ENCODE measurements at places on chromosomes 4 and X. TPM values are rescaled to one million over a fixed set of nuclear protein-coding genes. Genes with fewer than 3 reads are reported as not detected.

- no peak overlapping the region for H3K4me3 ChIP-seq
- H3K4me1 ChIP-seq, result peaks cover 62% of the 10 kb centered on the region
- no peak overlapping the region for H3K27ac ChIP-seq
Observed at GRCh38 chr4:98516042-98516440, 142.4 kb downstream of the TSPAN5 start.

The TCEAL5 gene
- total RNA-seq, result not detected

DNA sequence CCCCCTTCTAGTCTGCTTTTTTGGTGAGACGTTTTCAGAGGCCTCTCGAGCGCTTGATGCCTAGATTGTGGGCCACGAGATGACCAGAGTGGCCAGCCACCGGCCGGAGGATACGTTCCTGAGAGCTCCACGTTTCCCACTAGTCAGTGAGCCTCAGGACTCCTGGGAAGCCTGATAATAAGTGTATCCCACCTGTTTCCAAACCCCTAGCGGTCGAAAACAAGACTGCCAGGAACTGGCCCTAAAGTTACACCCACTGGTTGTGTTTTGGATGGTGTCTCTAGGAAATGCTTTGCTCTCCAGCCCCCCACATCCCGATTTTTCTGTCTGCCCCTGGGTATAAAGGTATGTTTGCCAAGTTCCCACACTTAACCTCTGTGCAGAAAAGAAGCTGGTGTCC is 4.6 kb upstream of the RS1 start:
- H3K27ac ChIP-seq, result no peak overlapping the region
- H3K27me3 ChIP-seq, result no peaks in the 10 kb centered on the region

The SERPINA7 gene
- total RNA-seq, result not detected

The UGT2A2 gene
- total RNA-seq, result not detected

The PHEX gene
- total RNA-seq, result 3.0 TPM

DNA sequence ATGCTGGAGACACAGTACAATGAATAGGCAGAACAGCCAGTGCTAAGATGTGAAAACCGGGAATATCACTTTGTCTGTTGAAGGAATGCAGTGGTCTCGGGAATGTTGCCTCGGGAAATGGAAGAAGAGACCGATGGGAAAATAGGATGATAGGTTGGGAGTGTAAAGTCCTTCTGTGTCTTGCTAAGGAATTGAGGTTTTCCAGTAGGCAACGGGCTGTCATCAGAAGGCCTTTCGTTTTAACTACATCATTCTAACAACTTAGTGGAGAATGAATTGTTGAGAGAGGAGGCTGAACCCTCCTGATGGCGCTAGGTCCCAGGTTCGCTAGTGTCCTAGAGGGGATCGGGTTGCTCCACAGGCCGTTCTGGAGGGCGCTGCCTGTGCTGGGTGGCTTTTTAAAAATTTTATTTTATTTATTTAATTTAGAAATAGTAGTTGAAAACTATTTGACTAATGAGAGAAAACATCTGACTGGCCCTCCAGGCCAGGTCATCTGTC is 730 bp downstream of the VBP1 start:
- peaks cover 7% of the 10 kb centered on the region for H3K36me3 ChIP-seq
- DNase-seq, result peak; percentile 25
- peaks cover 19% of the 10 kb centered on the region for H3K4me1 ChIP-seq
- peak overlapping the region; percentile 92 for H3K27ac ChIP-seq
- peak overlapping the region; percentile 98 for H3K4me3 ChIP-seq

DNA sequence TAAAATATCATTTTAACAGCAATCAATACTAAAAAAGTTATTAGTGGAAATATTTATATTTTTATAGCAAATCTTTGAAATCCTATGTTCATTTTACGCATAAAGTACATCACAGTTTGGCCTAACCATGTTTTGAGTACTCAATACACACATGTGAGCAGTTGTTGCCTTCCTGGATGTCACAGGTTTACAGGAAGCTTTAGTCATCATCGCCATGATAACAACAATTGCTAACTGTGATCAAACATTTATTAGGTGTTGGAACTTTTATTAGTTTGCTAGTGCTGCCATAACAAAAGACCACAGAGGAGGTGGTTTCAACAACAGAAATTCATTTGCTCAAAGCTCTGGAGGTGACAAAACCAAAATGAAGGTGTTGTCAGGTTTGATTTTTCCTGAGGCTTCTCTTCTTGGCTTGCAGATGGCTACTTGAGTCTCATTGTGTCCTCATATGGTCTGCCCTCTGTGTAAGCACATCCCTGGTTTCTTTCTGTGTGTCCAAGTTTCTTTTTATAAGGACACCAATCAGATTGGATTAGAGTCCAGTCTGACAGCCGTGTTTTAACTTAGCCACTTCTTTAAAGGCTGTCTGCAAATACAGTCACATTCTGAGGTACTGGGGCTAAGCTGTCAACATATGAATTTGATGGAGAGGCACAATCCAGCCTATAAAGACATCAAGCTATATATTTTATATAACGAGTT is 43.1 kb upstream of the BOD1L1 start:
- peaks cover 12% of the 10 kb centered on the region for H3K27me3 ChIP-seq
- no peak for DNase-seq
- H3K36me3 ChIP-seq, result no peaks in the 10 kb centered on the region
- no peak overlapping the region for H3K4me3 ChIP-seq

The C4orf36 gene
- total RNA-seq, result not detected

The ASB12 gene
- not detected for total RNA-seq

- no peak overlapping the region for H3K27ac ChIP-seq
- H3K27me3 ChIP-seq, result no peaks in the 10 kb centered on the region
- no peak for DNase-seq
- H3K36me3 ChIP-seq, result no peaks in the 10 kb centered on the region
Observed at GRCh38 chr4:77194989-77195388, 38.0 kb downstream of the CCNG2 start.

The GDPD2 gene
- not detected for total RNA-seq

- H3K27me3 ChIP-seq, result no peaks in the 10 kb centered on the region
- no peak for DNase-seq
- H3K36me3 ChIP-seq, result no peaks in the 10 kb centered on the region
- no peak overlapping the region for H3K4me3 ChIP-seq
- no peaks in the 10 kb centered on the region for H3K4me1 ChIP-seq
Observed at GRCh38 chr4:178953447-178954120, 1511.3 kb upstream of the AGA start.

DNA sequence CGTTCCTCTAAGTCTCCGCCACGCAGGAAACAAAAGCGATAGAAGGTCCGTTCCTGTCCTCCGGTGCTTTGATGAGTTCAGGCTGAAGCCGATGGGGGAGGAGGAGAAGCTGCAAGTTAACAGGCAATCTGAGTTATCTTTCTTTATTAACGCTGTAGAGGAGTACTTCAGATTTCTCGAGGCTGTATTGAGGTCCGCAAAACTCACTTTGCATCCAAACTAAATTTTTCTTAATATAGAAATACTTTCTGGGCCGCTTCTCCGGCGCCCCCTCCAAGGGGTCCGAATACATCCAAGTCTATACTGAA is 395 bp upstream of the SOWAHB start:
- peak overlapping the region; percentile 45 for H3K4me3 ChIP-seq
- H3K36me3 ChIP-seq, result no peaks in the 10 kb centered on the region
- no peak for DNase-seq

The CD40LG gene
- total RNA-seq, result 123 TPM

GRCh38 chr4:163113921-163114713 is 52.6 kb downstream of the NAF1 start:
- H3K4me3 ChIP-seq, result no peak overlapping the region
- H3K36me3 ChIP-seq, result peaks cover 31% of the 10 kb centered on the region
- no peak overlapping the region for H3K27ac ChIP-seq

The GRSF1 gene
- total RNA-seq, result 96.8 TPM

- H3K27me3 ChIP-seq, result peaks cover 29% of the 10 kb centered on the region
- no peaks in the 10 kb centered on the region for H3K4me1 ChIP-seq
- H3K4me3 ChIP-seq, result no peak overlapping the region
Observed at GRCh38 chr4:105587841-105588240, 35.4 kb downstream of the ARHGEF38 start.

GRCh38 chr4:56871371-56871866 is 36.3 kb upstream of the REST start:
- H3K36me3 ChIP-seq, result no peaks in the 10 kb centered on the region
- H3K27ac ChIP-seq, result no peak overlapping the region
- H3K4me1 ChIP-seq, result peaks cover 7% of the 10 kb centered on the region
- H3K4me3 ChIP-seq, result no peak overlapping the region

GRCh38 chr4:39655876-39656275 is 17.2 kb upstream of the SMIM14 start:
- no peak overlapping the region for H3K27ac ChIP-seq
- H3K36me3 ChIP-seq, result no peaks in the 10 kb centered on the region
- H3K4me1 ChIP-seq, result peaks cover 4% of the 10 kb centered on the region
- H3K4me3 ChIP-seq, result no peak overlapping the region
- DNase-seq, result no peak
- no peaks in the 10 kb centered on the region for H3K27me3 ChIP-seq

DNA sequence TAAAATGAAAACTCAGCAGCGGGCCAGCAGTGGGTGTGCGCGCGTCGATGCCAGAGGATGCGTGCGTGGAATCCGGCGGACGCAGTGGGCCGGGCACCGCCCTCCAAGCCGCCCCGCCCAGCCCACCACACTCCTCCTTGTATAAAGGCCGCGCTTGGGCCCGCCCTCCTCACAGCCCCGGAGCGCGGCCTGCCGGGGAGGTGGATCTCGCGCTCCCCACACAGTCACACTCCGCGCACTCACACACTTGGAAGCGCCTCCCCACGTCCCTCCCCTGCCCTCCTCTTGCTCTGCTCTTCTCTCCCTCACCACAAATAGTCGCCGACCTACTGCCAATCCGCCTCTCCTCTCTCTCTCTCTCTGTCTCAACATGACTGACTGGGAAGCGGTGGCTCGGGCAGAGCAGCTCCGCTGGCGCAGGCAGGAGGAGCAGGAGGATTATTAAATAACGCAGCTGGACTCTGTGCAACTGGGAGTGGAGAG is at the start of gene CCSER1:
CCSER1 (plus strand) TSS at position 172 of the 483 bp plus-strand sequence.
- no peaks in the 10 kb centered on the region for H3K36me3 ChIP-seq
- peaks cover 40% of the 10 kb centered on the region for H3K27me3 ChIP-seq
- H3K4me3 ChIP-seq, result peak within 1 kb of the TSS; percentile 76
- H3K4me1 ChIP-seq, result peaks cover 16% of the 10 kb centered on the region
- peak within 1 kb of the TSS; percentile 32 for H3K27ac ChIP-seq
- peak; percentile 61 for DNase-seq

The RBMXL3 gene
- not detected for total RNA-seq

- no peak overlapping the region for H3K4me3 ChIP-seq
- no peaks in the 10 kb centered on the region for H3K4me1 ChIP-seq
- H3K36me3 ChIP-seq, result no peaks in the 10 kb centered on the region
Observed at GRCh38 chr4:121462660-121463261, 81.9 kb upstream of the QRFPR start.

DNA sequence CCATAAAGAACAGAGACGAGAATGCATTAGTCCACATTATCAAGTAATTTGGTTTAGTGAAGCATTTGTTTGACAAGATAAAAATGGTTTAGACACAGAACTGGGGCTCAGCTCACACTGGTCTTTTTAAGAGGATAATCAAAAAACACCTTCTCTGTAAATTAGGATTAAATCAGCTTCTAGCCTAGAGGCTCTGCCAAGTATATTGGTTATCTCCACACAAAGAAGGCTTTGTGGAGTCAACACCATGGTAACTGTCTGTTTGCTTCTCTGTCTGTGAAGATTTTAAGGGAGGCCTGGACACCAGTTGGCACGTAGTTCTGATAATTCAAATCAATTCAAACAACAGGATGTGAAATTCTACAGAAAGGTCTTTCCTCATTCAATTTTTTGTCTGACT is 687.0 kb downstream of the DMD start:
- H3K27ac ChIP-seq, result no peak overlapping the region
- no peaks in the 10 kb centered on the region for H3K27me3 ChIP-seq
- H3K4me3 ChIP-seq, result no peak overlapping the region
- no peaks in the 10 kb centered on the region for H3K4me1 ChIP-seq
- no peaks in the 10 kb centered on the region for H3K36me3 ChIP-seq

- no peak overlapping the region for H3K27ac ChIP-seq
- no peak for DNase-seq
- H3K4me3 ChIP-seq, result no peak overlapping the region
- H3K4me1 ChIP-seq, result no peaks in the 10 kb centered on the region
- peaks cover 10% of the 10 kb centered on the region for H3K27me3 ChIP-seq
Observed at GRCh38 chr4:164894702-164895101, 17.7 kb downstream of the APELA start.

The TMPRSS11E gene
- 0.07 TPM for total RNA-seq

The ARR3 gene
- not detected for total RNA-seq

The SMIM9 gene
- total RNA-seq, result not detected

DNA sequence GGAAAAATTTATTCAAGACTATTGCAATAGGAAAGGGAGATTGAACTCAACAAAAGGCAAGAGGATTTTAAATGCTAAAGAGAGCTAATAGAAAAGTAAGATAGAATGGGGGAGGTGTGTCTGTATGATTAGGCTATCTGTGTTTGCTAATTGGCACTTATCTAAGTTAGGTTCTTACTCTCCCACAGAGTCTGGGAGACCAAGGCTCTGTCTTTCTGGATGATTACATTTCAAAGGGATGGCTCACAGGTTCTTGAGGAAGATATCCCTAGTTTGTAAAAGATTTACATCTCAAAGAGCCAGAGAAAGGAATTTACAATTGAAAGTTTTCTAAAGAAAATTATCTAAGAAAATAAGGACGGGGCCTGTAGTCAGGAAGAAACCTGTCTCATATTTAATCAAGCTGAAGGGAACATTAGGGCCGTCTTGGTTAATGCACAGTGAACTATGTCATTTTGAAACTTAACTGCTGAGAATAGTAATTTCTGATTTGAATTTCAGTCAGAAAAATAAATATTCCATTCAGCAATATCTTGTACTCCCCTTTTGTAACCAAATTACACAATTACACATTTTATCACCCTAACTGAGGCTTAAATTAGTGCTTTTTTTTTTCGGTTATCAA is 75.8 kb downstream of the MAGEB10 start:
- H3K27me3 ChIP-seq, result no peaks in the 10 kb centered on the region
- DNase-seq, result no peak
- no peak overlapping the region for H3K4me3 ChIP-seq
- H3K4me1 ChIP-seq, result no peaks in the 10 kb centered on the region

- no peak for DNase-seq
- H3K27ac ChIP-seq, result no peak overlapping the region
- H3K4me3 ChIP-seq, result no peak overlapping the region
- no peaks in the 10 kb centered on the region for H3K27me3 ChIP-seq
- no peaks in the 10 kb centered on the region for H3K4me1 ChIP-seq
- no peaks in the 10 kb centered on the region for H3K36me3 ChIP-seq
Observed at GRCh38 chr4:28109801-28110200, 1249.2 kb downstream of the STIM2 start.

The DUSP21 gene
- not detected for total RNA-seq

GRCh38 chrX:133444196-133444595 is 28.9 kb upstream of the GPC4 start:
- H3K27ac ChIP-seq, result no peak overlapping the region
- no peak overlapping the region for H3K4me3 ChIP-seq
- no peak for DNase-seq

The IL3RA gene
- total RNA-seq, result 0.63 TPM

GRCh38 chr4:100149190-100149589 is 41.1 kb downstream of the DDIT4L start:
- no peaks in the 10 kb centered on the region for H3K4me1 ChIP-seq
- DNase-seq, result peak; percentile 5
- H3K36me3 ChIP-seq, result no peaks in the 10 kb centered on the region
- no peaks in the 10 kb centered on the region for H3K27me3 ChIP-seq
- H3K4me3 ChIP-seq, result no peak overlapping the region
- H3K27ac ChIP-seq, result no peak overlapping the region

- H3K4me3 ChIP-seq, result peak overlapping the region; percentile 75
- peak overlapping the region; percentile 100 for H3K27ac ChIP-seq
- H3K4me1 ChIP-seq, result peaks cover 89% of the 10 kb centered on the region
- H3K27me3 ChIP-seq, result no peaks in the 10 kb centered on the region
Observed at GRCh38 chr4:108139089-108139488, 29.6 kb downstream of the LEF1 start.

- no peak for DNase-seq
- H3K4me1 ChIP-seq, result no peaks in the 10 kb centered on the region
- no peaks in the 10 kb centered on the region for H3K36me3 ChIP-seq
- no peaks in the 10 kb centered on the region for H3K27me3 ChIP-seq
Observed at GRCh38 chrX:146278381-146278780, 460.8 kb downstream of the SLITRK2 start.

Measured in activated CD4-positive, alpha-beta T cell treated with anti-CD3 and anti-CD28 coated beads for 36 hours (primary cell).